ENCODE measurements at places on chromosomes 16 and 17. TPM values are rescaled to one million over a fixed set of nuclear protein-coding genes. Genes with fewer than 3 reads are reported as not detected.

Gene MYH3
- 2.7 TPM for polyA plus RNA-seq

Gene IL17C
- not detected for polyA plus RNA-seq

Gene CETP
- polyA plus RNA-seq: not detected

Gene SLC9A5
- 5.8 TPM for polyA plus RNA-seq

Gene PRAC1
- not detected for polyA plus RNA-seq

Gene ATXN7L3
- 47.7 TPM for polyA plus RNA-seq

Gene TPSD1
- polyA plus RNA-seq: not detected

Gene JMJD8
- 49.2 TPM for polyA plus RNA-seq

Gene GRAPL
- polyA plus RNA-seq: not detected

Gene G6PC1
- not detected for polyA plus RNA-seq

Gene PIRT
- not detected for polyA plus RNA-seq
